ENCODE measurements at places on chromosomes 3 and 15.

GRCh38 chr15:41774882-41775417 lies 666 bp downstream of the MAPKBP1 start:
- DNase-seq: no peak

- DNase-seq: peak; percentile 26
Observed at GRCh38 chr3:112138219-112138969, 5.3 kb upstream of the GCSAM start.

GRCh38 chr15:69910514-69910913 lies 187.2 kb downstream of the TLE3 start:
- DNase-seq: no peak

GRCh38 chr15:40444736-40445135 lies 4.0 kb downstream of the BAHD1 start:
- no peak for DNase-seq

DNA sequence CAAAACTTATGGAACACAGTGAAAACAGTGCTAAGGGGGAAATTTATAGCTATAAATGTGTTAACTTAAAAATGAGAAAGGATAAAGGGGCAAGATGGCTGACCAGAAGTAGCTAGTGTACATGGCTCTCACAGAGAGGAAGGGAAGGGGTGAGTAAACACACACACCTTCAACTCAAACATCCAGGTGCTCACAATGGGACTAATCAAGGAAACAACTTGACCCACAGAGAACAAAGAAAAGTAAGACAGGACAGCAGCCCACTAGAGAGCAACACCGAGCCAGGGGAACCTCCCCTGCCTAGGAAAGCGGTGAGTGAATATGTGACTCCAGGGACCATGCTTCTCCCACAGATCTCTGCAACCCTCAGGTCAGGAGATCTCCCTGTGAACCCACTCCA lies 85.0 kb upstream of the UBP1 start:
- no peak for DNase-seq

- DNase-seq: no peak
Observed at GRCh38 chr3:139265131-139266016, 78.4 kb upstream of the MRPS22 start.

GRCh38 chr3:40382617-40382979 lies 4.4 kb upstream of the ENTPD3 start:
- no peak for DNase-seq

DNA sequence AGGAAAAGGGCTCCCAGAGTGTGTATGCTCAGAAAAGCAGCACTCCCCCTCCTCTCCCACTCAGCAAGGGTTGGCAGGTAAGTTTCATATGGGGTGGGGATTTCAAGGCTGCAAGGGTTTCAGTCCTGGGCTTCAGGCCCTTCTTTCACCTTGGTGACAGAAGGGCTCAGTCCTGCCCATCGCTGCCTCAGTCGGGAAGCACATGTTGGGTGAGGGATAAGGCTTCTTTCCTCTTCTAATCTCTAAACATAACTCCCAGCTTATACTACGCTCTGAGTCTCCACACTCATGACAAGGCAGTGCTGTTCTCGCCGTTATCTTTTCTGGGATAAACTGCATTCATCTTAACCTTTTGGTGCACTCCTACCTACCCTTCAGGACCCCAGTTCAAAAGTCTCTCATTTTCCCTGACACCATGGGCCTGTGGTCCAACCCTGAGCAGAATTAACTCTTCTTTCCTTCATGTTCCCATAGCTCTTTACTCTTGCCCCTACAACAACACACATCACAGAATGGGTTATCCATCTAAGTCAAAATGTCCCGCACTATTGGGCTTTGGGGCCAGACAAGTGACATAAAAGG lies 17.0 kb downstream of the RAB43 start:
- DNase-seq: no peak

- no peak for DNase-seq
Observed at GRCh38 chr15:99109555-99110021, 4.7 kb downstream of the SYNM start.

- peak; percentile 69 for DNase-seq
Observed at GRCh38 chr3:189914799-189915198, 205.9 kb downstream of the P3H2 start.

DNA sequence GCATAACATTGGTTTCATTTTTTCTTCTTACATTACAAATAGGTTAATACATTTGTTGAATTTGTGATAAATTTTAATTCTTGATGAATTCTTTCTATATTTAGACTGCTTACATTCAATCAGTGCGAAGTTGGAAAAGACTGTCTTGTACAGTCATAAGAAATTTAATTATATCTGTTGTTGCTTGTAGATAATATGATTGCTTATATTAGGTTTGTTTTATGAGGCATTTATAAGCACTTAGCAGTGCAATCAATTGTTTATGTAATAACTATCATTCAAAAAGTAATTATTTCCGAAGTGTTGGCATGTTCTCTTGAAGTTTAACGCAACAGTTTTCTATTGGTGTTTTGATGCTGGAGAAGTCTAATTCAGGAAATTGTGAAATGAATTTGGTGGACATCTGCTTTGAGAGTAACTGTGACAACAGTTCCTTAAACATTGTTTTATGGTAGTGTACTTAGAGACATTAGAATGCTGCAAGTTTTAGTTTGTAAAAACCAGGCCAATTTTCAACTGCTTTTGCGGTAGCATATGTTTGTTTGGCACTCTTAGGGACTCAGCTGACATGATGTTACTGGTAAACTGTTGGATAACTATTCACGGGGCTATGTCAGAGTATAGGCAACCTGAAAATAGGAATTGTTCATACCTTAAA lies 99.7 kb downstream of the NAALADL2 start:
- DNase-seq: no peak

GRCh38 chr3:190892395-190892902 lies 30.0 kb upstream of the GMNC start:
- DNase-seq: no peak

DNA sequence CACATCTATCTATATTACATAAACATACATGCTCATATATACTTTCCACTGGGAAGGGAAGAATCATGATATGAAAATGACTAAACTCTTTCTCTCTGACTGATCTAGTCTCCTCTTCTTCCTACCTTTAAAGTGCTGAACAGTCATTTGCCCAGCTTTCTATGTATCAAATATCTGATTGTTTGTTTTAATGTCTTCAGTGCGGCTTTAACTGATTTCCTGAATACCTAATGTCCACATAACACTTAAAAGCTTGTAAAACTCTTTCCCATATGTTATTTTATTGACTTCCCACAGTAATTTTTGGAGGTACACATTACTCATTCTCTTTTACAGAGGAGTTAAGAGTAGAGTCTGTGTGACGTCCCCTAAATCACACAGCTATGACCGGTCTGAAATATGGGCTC lies 28.2 kb downstream of the CPOX start:
- DNase-seq: no peak

GRCh38 chr3:32109256-32109655 lies 2.8 kb downstream of the GPD1L start:
- DNase-seq: no peak

GRCh38 chr3:10627884-10628572 lies 122.6 kb upstream of the ATP2B2 start:
- DNase-seq: no peak

DNA sequence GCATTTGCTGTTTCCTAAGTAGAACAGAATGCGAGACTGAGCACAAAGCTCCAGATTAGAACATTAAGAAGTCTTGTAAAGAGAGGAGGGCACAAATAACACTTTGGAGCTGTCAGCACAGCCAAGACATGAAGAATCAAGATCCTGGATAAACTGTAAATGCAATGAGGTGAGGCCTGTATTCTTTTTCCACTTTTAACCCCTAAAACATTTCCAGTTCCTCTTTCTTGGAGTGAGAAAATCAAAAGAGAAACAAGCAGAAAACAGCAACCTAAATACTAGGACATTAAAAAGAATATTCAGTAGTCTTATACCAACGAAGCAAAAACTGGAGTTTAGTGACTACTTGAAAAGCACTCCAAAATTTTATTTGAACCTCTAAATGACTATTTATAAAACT lies 204.3 kb downstream of the ZBTB20 start:
- no peak for DNase-seq

DNA sequence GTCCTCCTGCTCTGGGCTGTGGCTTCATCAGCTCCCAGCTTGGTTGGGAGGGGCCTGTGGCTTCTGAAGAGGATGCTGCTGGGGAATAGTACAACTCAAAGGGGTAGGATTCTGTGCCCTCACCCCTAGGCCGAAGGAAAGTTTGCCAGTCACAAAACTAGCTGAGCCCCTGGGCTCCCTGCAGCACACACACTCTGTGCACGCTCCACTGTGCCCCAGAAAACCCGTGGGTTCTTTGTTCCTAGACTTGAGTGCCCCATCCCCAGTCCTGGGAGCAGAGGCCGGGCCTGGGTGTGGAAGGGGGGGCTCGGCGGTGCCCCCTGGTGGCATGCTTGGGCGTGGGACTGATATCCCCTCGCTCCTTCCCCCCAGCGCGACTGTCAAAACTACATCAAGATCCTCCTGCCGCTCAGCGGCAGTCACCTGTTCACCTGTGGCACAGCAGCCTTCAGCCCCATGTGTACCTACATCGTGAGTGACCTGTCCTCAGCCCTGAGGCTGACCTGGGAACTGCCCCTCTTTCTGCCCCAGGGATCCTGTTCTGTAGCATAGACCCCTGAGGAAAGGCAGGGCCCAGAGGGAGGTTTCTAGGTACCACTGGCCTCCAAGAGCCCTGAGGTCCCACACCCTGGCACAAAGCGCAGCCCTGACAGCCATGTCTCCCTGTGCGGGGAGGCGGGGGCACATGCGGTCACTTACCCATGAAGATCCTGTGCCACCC lies 14.2 kb downstream of the CIB1 start:
- no peak for DNase-seq

DNA sequence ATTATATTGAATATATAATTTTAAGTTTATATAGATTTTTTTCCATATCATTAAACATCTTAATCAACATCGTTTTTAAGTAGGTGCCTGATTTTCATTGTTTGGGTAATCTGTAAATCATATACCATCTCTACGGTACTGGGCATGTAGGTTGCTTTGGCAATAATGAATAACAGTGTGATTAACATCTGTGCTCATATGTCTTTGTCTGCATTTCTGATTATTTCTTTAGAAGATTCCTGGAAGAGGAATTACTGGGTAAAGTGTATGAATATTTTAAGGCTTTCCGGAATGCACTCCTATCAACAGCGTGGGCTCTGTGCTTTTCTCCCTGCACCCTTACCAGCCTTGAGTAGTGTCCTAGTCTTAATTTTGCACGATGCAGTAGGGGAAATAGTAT lies 119.8 kb upstream of the LIPC start:
- DNase-seq: no peak

GRCh38 chr15:33089878-33090757 lies 104.4 kb downstream of the FMN1 start:
- peak; percentile 88 for DNase-seq

DNA sequence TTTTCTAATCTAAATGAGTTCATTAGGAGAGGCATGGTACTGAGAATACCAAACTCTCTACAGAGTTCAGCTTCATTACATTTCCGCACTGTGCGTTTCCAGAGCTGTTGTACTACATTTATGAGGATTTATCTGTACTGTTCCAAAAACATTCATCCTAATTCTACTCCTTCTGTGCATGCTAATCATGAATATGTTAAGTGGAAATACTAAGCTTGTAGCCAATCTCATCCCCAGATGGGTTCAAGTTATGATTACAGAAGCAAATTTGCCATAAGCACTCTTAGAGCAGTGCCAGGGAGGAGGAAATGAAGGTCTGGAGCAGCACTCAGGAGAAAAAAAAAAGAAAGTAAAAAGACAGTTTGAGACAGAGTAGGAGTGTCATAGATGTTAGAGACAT lies 544.3 kb downstream of the GBE1 start:
- no peak for DNase-seq

DNA sequence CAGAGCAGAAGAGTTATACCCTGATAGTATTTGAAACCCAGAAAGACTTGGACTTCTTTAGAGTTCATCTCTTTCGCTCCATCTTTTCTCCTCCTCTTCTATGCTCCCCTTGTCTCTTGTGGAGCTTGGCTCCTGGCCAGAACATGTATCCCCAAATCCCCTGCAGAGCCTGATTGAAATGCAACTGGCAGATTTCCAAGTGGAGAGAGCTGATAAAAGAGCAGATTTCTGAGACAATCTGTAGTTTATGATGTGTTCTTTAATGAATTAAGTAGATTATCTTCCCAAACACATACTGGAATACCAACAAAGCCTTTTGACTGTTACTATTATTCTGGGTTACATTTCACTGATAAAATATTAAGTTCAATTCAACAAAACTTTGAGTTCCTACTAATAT lies 33.4 kb downstream of the UNC13C start:
- DNase-seq: no peak

- DNase-seq: no peak
Observed at GRCh38 chr3:40404591-40405198, 17.7 kb downstream of the ENTPD3 start.

DNA sequence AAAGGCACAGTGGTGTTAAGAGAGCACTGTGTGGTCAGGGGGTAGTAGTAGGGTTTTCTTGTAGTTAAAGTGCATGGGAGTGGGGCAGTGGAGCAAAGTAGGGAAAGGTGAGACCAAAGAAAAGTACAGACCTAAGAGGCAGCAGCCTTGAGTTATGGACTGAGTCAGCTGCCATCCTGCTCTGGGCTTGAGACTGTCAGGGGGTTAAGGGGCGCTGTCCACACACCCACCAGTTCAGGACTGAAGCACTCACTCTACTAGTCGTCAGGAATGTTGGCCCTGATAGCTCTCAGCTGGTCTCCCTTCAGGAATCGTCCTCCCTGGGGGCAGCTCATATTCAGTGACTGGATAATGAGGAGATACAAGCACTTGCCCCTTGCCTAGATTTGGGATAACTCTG lies 7.9 kb downstream of the CCR4 start:
- no peak for DNase-seq

DNA sequence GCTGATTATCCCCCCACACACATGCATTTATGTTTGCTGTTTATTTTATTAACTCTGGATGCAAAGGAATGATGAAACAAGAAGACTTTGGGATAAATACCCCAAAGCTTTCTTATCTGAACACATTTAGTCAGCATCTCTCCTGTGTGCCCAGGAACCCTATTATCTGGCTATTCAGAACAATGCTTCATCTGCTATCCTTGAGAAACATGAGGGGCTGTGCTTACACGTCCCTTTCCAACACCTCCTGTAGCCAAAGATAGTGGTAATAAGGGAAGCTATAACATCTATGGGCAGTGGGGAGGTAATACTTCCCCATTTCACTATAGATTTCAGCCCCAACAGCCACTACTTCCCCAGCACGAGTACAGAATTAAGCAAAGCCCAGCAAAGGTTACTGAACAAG lies 94.7 kb downstream of the SSR3 start:
- DNase-seq: peak; percentile 67

GRCh38 chr3:75110741-75111140 lies 496.3 kb upstream of the CNTN3 start:
- DNase-seq: no peak

DNA sequence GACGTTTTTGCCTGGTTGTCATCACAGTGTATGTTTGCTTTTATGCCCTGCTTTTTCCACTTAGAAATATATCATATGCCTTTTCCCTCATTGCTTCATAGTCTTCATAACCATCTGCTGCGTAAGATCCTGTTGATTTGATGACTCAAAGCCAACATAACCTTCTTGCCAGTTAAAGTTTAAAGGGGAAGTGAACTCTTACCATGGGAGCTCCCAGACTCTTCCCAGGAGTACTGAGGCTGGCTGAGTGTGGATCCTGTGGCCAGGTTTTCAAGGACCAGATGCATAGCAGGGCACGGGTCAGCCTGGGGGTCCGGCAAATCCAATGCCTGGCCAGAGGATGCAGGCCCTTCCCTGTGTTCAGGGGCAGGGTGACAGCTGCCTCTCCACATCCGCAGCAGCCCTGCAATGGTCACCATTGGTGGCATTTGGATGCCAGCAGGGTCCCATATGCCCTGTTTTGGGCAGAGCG lies 42.0 kb upstream of the SACM1L start:
- DNase-seq: peak; percentile 93

- DNase-seq: peak; percentile 67
Observed at GRCh38 chr3:138914870-138915502, 32.0 kb downstream of the FOXL2 start.

Data from inflammatory macrophage (primary cell).